ENCODE measurements at places on chromosomes 2 and 18.

DNA sequence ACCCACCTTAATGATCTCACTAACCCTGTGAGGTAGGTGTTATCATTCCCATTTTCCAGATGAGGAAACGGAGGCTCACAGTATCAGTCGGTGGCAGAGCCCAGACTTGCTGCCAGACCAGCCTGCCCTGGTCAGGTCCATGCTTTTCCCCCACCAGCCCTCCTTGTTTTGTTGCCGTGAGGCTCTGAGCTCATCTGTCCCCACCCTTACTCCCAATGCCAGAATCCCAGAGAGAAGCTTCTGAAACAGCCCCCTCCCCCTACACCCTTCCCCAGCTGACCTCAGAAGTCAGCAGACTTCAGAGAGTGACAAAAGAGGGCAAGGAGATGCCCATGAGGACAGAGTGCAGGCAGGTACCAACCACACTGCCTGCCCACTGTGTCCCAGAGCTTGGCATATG lies 20.8 kb upstream of the TNS1 start:
- DNase-seq: no peak

DNA sequence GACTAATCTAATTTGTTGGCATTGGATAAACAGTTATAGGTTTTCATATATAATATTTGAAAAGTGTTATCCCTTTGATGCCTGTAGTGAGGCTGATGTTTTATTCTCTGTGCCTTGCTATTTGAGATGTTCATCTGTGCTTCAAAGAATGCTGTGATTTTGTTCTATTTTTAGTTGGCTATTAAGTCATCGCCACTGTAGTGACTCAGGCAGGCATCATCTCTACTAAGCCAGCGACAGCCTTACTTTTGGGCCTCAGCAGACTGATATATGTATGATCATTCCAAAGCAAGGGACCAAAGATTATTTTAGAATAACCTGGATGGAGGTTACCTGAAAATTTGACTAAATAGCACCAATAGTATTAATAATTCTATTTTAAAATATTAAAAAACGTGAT lies 1674.5 kb upstream of the NXPH2 start:
- no peak for DNase-seq

DNA sequence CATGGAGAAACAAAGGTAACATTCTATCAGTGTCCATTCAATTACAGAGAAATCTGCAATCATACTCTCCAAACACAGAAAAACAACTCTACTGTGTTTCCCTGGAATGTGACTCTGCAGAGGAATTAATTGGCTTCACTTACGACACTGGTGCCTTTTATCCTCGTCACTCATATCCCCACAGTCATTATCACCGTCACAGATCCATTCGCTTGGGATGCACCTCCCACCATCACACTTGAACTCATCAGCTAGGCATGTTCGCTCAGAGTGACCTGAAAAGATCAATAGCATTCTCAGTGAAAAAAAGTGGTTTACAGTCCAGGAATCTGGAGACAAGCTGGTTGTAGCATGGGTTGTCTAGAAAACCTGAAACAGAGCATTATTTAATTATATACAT lies 124.3 kb downstream of the DHRS9 start:
- no peak for DNase-seq

GRCh38 chr2:161414042-161415033 lies 1.8 kb upstream of the TBR1 start:
- no peak for DNase-seq

DNA sequence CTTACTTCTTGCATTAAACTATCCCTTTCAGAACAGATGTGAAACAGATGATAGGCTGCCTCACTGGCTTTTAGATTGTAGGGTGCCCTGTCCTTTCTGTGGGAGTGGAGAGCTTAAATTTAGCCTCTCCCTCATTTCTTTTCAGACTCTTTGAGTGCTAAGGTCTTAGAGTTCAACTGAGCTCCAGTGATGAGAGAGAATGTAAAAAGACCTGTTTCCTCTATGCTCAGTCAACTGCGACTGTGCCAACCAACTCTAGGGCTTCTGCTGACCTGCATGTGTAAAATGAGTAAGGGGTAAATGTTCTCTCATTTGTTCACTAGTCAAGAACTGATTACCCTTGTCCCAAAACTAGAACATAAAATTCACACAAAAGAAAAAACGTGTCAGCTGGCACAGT lies 104.8 kb upstream of the TGFA start:
- no peak for DNase-seq

All from CD4-positive, alpha-beta T cell treated with Interleukin-15 for 4 hours (primary cell).